Left renal pelvis (tissue), 4 donors: ENCODE measurements at places on chromosomes 12 and 14.

GRCh38 chr12:131076791-131077747 lies 123.4 kb downstream of the ADGRD1 start:
- DNase-seq, result no peak

GRCh38 chr12:77924703-77925102 lies 94.0 kb downstream of the NAV3 start:
- DNase-seq, result no peak

DNA sequence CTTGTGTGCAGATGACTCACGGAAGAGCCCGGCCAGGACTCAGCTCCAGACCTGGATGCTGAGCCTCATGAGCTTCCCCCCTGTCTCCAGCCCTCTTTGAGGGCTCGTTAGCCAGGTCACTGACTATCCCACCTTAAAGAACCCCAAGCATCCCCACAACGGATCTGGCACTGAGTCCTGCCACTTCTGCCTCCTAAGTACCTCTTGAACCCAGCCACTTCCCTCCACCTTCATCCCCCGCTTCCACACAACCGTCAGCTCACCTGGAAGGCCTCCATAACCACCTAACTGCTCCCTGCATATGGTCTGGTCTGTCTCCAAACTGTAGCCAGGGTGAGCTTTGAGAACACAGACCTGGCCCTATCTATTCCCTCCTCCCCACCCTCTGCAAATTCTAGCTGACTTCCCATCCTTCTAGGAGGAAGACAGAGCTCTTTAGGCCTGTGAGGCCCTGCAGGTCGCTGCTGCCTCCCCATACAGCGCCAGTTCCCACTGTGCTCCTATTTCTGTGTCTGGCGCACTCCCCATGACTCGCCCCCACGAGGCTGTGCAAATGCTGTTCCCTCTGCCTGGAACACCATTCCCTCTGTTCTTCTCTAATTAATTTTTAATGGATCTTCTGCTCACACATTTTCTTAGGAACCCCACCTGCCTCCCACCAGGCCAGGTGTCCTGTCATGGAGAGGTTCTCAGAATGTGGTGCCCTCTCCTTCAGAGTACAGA lies 2.9 kb upstream of the HSP90AA1 start:
- no peak for DNase-seq

DNA sequence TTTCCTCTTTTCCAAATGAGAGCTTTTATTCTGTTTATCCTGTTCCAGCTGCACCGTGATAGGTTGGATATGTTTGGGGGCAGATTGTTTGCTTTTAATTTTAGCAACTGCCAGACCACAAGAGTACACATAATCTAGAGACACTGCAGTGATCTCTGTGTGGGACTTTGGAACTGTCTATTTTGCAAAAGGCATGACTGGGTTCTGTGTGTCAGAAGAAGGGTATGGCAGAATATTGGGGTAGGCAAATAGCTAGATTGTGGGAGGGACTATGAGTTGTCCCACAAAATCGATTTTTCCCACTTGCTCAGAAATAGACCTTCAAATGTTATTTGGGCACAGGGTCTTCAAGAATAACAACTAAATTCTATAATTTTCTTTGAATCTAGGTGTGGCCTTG lies 275.9 kb upstream of the KITLG start:
- DNase-seq, result no peak

- no peak for DNase-seq
These were observed 2.2 kb downstream of the ATP6V1D start for GRCh38 chr14:67357186-67357968.

DNA sequence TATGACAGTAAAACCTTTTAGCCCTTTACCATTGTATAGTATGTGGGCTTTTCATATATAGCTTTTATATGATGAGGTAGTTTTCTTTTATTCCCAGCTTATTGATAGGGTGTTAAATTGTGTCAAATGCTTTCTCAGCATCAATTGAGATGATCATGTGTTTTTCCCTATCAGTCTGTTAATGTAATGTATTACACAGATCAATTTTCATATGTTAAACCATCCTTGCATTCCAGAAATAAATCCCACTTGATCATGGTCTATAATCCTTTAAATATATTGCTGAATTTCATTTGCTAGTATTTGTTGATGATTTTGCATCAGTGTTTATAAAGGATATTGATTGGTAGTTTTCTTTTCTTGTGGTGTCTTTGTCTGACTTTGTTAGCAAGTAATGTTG lies 603.9 kb downstream of the TRHDE start:
- DNase-seq, result no peak

- no peak for DNase-seq
These were observed 59.5 kb downstream of the RFLNA start for GRCh38 chr12:124354400-124354799.

- DNase-seq, result no peak
These were observed 28.7 kb upstream of the PLD4 start for GRCh38 chr14:104895786-104896661.

DNA sequence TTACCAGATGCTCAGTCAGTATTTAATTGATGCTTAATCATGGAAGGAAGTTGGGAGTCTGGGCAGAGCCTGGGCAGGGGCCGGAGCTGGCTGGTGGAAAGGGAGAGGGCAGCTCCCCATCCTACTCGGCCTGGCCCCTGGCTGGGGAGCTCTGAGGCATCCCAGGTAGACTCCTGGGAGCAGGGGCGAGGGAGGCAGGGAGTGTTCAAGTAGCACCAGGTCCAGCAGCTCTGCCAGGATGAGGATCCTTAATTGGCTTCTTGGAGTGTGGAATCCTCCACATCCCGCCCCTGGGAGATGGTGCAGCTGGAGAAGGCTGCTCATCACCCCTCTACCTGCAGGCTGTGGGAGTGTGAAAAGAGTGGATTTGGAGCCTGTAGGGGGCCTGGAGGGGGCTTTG lies 30.9 kb downstream of the SYNDIG1L start:
- DNase-seq, result no peak

- no peak for DNase-seq
These were observed 176.7 kb downstream of the PAH start for GRCh38 chr12:102740141-102740955.

DNA sequence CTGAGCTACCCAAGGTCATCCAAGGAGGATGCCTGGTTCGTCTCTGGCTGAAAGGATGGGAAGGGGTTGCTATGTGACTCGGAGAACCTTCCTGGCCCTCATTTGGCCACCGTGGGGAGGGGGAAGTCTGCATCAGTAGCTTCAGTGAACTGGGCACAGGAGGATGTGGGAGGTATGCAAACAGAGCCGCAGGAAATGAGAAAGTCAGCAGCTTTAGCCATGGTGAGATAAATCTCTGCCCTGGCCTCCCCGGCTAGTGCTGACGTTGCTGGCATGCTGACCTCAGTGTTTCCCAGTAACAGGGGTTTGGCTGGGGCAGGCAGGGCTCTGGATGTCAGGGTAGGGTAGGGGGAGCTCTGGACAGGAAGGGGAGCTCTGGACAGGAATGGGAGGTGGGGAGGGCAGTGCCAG lies 2.3 kb upstream of the CEBPE start:
- peak; percentile 36 for DNase-seq

GRCh38 chr12:52391618-52392002 lies 6.2 kb upstream of the KRT84 start:
- DNase-seq, result no peak

DNA sequence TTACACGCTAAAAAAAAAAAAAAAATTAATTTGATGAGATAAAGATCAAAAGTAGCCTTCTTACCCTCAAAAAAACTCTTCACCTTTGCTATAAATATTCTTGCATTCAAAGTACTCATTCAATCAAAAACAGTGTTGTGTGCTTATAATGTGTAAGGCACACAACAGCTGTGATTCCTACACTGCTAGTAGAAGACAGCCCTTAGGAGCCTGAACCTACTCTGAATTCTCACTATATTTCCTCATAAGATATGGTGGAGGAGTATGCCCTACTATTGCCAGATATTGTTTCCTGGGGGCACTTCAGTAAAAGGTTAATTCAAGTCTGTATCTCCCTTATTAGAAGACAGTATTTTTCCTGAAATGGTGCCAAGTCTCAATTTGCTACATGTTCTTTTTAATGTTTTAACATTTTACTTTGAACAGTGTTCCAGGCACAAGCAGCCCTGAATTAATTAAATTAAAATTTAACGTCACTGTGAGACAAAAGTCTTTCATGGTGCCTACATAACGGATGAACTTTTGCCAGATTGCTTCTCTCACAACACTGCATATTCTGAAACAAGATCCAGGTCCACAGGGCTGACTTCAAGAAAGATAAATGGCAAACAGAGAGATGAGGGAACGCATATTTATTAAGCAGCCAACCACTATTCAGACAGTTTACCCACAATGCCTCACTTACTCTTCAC lies 19.3 kb downstream of the PPP2R5E start:
- no peak for DNase-seq

GRCh38 chr12:53456654-53457366 lies 4.9 kb downstream of the PCBP2 start:
- DNase-seq, result no peak

DNA sequence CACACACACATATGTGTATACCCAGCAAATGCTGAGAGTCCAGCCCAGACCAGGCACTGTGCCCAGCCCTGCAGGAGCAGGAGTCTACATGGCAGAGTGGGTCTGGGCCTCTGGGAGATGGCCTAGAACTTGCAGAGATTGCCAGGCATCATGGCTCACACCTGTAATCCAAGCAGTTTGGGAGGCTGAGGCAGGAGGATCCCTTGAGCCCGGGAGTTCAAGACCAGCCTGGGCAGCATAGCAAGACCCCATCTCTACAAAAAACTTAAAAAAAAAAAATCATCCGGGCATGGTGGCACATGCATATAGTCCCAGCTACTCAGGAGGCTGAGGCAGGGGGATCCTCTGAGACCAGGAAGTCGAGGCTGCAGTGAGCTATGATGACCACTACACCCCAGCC lies 20.8 kb upstream of the MLXIP start:
- no peak for DNase-seq

DNA sequence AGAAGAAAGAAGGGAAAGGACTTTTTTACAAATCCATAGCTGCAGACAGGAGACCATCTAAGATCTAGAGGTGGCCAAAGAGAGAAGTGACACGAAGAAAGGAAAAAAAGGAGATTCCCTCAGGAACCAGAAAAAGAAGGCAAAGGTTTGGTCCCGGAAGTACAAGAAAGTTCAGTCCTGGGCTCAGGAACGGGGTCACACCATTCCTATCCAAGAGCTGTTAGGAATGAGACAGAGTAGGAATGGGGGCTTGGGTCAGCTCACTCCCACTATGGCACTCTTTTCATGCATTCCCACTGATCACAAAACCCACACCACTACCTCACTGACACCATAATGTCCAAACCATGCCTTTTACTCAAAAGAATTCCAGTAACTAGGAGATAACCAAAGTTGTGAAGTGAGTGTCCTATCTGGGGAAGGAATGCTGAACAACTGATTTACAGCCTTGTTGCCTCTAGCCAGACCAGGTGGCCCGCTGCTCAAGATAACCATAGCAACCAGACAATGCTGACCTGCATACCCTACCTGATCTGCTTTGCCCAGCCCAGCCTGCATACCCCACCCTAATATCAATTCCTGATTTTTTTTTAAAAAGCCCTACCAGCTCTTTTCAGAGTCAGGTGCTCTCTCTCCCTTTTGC lies 8.4 kb downstream of the PPP2R3C start:
- DNase-seq, result no peak

DNA sequence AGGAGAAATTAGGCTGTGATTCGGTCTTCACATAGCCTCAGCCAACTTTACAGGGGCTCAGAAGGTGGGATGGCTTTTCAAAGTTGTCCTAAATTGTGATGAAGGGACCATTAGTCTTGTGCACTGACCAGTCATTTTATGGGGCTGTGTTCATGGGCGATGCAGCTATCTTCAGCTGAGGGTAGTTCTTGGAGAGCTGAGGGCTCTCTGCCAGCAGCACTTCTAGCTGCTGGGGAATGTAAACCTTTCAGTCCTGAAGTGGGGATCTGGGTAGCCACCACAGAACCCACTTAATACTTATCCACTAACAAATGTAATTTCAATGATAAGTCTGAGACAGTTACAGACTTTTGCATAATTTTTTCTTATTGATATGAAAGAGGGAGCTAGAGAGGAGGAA lies 270.6 kb downstream of the AEBP2 start:
- no peak for DNase-seq

- DNase-seq, result no peak
These were observed 59.7 kb upstream of the ARID2 start for GRCh38 chr12:45669792-45670191.

GRCh38 chr14:32694795-32695449 lies 243.8 kb upstream of the NPAS3 start:
- DNase-seq, result no peak

DNA sequence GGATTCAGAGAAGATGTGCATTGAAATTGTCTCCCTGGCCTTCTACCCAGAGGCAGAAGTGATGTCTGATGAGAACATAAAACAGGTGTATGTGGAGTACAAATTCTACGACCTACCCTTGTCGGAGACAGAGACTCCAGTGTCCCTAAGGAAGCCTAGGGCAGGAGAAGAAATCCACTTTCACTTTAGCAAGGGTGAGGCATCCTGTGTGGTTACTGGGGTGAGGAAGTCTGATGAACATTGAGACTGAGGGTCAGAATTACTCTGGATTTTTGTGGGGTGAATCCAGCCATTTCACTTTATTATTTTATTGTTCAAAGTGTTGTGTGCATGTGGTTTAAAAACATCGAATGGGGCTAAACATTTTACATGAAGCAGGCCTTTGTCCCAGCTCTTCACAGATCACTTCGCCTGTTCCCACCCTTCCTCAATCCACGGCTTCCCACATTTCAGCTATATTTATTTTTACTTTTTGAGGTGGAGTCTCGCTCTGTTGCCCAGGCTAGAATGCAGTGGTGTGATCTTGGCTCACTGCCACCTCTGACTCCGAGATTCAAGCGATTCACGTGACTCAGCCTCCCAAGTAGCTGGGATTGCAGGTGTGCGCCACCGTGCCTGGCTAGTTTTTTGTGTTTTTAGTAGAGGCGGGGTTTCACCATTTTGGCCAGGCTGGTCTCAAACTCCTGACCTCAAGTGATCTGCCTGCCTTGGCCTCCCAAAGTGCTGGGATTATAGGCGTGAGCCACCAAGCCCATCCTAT lies 40.6 kb downstream of the SUPT16H start:
- DNase-seq, result no peak

DNA sequence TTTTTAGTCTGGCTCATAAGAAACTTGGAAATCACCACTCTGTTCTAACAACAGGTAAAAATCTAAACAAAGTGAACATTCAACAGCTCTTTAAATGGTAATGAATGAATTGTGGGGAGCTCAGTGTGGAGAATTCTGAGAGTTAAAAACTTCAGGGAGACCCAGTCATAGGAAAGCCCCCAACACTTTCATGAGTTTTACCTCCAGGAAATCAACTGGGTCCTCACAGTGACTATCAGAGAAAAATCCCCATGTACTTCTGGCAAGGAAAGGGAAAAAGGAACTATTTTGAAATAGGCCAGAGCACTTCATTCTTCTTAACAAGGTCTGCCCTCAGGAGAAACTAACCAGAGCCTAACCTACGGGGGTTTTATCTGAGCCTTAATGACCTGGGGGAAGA lies 134.7 kb downstream of the CMAS start:
- DNase-seq, result no peak

- no peak for DNase-seq
These were observed 211.0 kb upstream of the GARIN6 start for GRCh38 chr12:99436584-99436983.

- DNase-seq, result no peak
These were observed 42.0 kb upstream of the TOMM20L start for GRCh38 chr14:58353516-58354299.

- no peak for DNase-seq
These were observed 2.9 kb downstream of the MMP17 start for GRCh38 chr12:131830914-131831571.
